ENCODE measurements at places on chromosomes 5 and 9.

- DNase-seq, result no peak
Observed at GRCh38 chr5:115243412-115243811, 19.3 kb downstream of the PGGT1B start.

DNA sequence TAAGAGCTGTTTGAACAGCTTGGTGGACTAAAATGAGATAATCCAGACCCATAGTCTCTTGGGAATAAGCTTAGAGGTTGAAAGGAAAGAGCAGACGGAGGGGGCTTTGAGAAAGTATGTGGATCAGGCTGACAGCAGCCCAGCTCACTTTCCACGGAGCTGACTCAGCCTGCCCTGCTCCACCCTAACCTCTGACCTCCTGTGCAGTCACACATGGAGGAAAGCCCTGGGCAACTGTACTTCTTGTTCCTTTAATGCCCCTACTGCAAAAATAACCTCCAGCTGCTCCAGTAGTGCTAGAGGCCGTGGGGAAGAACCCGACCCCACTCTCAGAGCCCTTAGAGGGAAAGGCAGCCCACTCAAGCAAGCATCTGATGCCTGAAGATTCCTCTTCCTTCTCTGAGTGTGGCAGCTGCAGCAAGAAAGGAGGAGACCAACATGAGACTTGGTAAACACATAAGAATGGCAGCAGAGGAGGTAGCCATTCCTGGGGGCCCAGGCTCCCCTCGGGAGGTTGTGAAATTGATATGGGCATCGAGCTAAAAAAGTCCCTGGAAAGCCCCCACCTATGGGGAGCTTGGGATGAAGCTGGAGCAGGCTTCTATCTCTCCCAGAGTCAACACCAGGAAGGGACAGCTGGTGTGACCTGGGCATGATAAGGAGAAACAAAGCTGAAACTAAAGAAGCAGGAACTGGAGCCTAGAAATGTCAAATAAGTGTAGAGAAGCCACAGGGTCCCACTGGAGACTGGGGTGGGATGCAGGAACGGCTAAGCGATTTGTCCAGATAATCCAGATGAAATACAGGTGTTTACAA is 204.3 kb downstream of the PIK3R1 start:
- DNase-seq, result no peak

DNA sequence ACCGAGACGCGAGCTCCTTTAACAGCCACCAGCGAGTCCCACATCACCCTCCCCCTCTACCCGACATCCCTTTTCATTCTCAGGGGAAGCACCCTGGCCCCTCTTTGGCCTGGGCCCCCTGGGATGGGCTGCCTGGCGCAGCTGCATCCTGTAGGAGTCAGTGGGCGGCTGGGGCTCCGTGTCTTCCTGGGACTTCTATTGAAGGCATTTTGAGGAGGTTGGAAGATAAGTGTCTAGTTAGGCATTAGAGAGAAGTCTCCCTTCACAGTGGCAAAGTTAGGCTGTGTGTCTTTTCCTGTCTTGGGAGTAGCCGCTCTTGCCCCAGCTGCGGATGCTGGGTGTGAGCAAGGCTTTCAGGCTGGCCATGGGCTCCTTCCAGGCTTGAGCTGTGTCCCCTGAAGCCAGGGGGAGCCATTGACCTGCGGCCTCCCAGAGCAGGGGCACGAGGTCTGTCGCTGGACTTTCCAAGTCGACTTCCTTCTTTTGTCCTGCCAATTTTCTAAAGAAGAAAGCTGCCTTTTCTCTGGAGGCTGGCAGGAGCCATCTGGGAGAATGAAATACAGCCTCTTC is 18.6 kb upstream of the NKD2 start:
- DNase-seq, result no peak

GRCh38 chr9:108756746-108757490 is 98.9 kb downstream of the ACTL7B start:
- DNase-seq, result no peak

DNA sequence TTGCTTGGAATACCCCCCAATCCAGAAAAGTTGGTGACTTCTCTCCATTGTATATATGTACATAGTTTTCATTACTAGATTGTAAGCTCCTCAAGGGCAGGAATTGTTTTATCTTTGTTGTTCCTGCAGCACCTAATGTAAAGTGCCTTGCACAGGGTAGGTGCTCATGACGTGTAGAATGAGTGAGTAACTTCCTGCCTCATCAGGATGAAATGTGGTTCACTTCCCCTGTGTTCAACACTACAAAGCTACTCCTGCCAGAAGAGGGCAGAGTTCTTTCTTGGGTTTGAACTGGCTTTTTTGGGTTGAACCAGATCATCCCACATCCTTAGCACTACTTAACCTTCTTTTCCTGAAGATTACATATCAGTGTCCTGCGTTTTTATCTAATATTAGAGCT is 23.9 kb downstream of the GTF3C4 start:
- DNase-seq, result no peak

DNA sequence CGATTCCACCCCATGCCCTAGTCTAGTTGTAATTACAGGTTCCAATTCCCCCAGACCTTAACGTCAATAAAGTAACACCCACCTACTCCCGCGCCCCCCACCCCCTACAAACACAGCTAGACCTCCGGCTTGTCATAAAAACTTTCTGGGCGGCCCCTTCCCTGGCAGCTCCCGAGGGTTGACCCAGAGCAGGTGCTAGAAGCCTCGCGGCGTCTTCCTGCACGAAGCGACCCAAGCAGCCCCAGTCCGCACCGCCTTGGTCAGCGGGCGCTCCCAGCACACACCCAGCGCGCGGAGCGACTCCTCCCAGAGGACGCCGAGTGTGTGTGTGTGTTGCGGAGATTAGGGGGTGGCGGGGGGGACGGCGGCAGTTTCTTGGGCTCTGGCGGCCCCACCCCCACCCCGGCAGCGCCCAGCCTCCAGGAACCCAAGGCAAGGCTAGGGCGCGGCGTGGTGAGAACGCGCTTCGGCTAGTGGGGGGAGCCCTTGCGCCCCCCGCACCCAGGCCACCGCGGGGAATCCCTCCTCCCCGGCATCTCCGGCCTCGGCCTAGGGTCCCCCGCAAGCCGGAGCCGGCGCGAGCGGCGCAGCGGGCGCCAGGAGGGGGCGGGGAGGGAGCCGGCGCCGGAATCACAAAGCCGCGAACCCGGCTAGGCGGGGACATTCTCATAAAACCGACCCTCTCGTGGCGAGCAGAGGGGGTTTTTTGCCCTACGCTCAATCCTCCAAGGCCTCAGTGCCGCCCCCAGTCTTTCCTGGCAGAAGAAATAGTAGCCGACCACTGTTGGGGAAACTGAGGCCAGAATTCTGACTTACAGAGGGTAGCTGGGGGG is 2.2 kb downstream of the PCDH1 start:
- no peak for DNase-seq

DNA sequence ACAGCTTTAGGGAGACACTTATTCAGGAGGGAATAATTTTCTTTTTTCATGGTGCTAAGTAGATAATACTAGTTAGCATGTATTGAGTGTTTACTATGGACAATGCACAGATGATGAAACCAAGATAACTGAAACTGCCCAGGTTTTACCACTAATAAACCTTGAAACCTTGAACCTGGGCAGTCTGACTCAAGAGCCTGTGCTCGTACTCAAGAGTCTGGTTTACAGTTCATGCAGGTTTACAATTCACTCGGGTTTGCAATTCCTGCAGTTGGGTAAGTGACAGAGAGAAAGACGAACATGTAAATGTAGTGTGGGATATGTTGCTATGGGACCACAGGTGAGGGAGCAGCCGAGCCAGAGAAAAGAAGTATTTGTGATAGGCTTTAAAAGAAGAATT is 28.2 kb downstream of the NUP214 start:
- DNase-seq, result no peak

DNA sequence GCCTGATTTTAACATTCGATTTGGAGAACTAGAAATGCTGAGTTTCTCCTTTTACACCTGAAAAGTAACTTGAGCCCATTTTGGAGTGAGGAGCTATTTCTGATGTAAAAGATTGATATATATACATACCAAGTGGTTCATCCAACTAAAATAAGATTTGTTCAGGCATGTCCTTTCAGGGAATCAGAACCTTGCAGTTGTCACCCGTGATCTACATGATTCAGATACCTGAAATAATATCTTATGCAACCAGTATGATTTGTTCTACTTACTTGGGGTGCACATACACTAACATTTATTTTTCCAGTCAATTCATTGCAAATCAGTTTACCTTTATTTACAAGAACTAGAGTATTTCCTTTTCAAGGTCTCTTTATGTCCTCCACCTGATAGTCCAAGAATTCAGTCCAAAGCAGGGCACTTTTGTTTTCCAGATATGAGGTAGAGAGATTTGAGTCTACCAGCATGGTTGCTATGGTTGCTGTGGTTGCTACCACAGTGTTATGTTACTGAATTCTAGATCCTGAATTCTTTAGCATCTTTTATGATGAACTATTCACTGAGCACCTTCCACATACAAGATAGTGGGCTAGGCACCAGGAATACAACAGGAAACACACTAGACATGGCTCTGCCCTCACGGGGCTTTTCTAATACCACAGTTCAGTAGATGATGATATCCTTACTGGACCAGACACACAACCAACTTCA is 49.3 kb downstream of the CCL28 start:
- no peak for DNase-seq

GRCh38 chr5:81633891-81634290 is 117.0 kb downstream of the SSBP2 start:
- no peak for DNase-seq

GRCh38 chr9:33465596-33466564 is 7.8 kb downstream of the NOL6 start:
- DNase-seq, result no peak

DNA sequence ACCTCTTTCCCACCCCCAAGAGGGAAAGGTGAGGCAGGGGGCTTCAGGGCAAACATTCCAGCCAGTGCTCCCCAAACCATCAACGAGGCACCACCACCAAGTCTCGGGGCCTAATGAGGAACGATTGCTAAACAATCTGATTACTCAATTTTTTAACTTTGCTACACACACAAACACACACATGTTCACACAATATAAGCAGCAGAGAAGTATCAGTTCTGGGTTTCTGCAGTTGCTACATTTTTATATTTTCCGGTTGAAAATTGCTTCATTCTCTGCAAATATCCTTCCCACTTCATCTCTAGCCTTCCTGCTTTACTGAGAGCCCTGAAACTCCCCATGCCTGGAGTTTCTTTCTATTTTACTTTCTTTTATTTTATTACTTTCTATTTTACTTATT is 60.2 kb downstream of the FEM1C start:
- no peak for DNase-seq

DNA sequence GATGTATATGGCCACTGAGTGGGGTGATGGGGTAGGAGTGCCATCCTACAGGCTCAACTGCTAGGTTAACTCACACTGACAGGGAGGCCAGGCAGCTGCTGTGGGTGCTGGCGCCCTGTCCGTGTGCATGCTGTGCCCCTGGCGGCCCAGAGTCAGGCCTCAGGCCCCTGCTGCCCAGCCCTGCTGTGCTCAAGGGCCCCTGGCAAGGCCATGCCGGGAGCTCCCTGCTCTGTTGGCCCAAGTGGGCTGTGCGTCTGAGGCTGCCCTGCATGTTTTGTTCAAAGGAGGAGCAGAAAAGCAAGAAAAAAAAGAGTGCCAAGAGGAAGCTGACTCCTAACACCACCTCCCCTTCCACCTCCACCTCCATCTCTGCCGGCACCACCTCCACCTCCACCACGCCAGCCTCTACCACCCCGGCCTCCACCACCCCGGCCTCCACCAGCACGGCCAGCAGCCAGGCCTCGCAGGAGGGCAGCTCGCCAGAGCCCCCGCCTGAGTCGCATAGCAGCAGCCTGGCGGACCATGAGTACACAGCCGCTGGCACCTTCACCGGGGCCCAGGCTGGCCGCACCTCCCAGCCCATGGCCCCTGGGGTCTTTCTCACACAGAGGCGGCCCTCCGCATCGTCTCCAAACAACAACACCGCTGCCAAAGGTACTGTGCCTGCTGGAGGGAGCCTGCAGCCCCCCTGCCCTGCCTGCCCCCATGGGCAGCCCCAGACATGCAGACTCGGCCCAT is 100.1 kb downstream of the PHF2 start:
- DNase-seq, result no peak

DNA sequence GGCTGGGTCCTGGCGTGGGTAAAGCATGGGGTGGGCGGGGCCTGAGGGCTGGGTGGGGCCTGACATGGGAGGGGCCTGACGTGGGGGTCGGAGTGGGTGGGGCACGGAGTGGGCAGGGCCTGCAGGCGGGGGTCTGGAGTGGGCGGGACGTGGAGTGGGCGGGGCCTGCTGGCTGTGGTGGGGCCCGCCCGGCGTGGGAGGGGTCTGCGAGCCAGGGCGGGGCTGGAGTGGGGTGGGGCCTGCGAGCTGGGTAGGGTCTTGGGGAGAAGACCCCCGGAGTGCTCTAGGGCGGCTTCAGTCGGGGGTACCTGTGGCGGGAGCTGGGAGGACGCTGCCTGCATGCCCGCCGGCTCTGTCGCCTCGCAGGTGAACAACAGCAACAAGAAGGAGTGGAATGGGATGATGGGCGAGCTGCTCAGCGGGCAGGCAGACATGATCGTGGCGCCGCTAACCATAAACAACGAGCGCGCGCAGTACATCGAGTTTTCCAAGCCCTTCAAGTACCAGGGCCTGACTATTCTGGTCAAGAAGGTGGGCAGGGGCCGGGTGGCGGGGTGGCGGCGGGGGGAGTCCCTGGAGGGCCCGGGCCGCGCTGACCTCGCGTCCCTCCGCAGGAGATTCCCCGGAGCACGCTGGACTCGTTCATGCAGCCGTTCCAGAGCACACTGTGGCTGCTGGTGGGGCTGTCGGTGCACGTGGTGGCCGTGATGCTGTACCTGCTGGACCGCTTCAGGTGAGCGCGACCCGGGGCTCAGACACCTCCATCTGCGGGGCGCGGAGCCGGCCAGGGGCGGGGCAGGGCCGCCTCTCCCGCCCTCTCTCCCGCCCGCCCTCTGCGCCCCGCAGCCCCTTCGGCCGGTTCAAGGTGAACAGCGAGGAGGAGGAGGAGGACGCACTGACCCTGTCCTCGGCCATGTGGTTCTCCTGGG is 8.0 kb downstream of the LRRC26 start:
- no peak for DNase-seq

DNA sequence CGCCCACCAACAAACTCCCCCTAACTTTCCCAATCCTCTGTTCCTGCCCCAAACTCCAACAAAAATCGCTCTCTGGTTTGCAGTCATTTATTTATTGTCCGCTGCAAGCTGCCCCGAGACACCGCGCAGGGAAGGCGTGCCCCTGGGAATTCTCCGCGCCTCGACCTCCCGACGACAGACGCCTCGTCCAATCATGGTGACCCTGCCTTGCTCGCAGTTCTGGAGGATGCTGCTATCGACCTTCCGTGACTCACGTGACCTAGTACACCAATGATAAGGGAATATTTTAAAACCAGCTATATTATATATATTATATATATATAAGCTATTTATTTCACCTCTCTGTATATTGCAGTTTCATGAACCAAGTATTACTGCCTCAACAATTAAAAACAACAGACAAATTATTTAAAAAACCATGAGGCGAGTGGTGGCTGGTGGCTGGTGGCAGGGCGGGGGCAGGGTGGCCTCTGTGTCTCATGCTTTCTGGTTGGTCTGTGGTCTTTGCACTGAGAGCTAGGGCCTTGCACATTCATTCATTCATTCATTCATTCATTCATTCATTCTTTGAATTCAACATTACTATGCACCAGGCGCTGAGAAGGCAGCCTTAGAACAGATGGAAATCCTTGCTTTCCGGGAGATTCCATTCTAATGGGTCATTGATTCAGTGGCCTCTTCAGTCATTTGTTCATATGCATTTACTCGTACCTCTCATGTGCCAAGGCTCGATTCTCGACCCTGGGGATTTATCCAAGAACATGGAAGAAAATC is 37.9 kb downstream of the FGF18 start:
- DNase-seq, result no peak

All from NCI-H1417 treated with DMSO at 0.1 percent for 48 hours (cell line).